Glutamatergic neuron (in vitro differentiated cells): ENCODE measurements at places on chromosomes 11 and 22.

DNA sequence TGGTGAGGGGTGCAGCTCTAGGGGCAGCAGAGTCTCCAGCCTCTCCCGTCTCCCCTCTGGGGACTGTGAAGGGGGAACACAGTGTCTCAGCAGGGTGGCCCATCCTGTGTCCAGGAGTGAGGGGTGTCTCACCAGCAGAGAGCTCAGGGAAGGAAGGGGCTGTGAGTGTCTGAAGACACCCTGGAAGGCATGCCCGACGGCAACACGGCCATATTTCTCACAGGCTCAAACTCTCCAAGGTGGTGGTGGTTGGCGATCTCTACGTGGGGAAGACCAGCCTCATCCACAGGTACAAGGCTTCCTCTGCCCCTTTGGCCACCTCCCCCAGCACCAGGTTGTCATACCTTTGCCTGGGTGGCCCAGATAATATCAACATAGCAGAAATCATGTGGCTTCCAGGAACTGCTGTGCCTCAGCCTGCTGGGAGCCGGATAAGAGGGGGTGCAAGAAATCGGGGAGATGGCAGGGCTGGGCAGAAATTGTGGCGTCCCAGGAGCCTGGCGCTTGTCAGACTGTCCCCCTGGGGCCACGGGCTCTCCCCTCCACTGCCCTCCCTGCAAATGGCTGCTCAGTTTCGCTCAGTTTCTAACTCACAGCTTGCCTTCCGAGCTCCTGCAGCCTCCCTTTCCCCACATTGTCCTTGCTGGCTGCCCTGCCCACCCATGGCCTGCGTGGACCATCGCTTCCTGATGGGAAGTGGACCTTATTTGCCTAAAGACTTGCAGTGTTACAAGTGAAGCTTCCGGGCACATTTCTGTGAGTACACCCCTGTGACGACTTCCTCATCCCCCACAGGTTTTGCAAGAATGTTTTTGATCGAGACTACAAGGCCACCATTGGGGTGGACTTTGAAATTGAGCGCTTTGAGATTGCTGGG, 7.2 kb downstream of the RAB36 start:
- no peak for DNase-seq

GRCh38 chr11:34671946-34672345, 51.1 kb downstream of the EHF start:
- DNase-seq: no peak

DNA sequence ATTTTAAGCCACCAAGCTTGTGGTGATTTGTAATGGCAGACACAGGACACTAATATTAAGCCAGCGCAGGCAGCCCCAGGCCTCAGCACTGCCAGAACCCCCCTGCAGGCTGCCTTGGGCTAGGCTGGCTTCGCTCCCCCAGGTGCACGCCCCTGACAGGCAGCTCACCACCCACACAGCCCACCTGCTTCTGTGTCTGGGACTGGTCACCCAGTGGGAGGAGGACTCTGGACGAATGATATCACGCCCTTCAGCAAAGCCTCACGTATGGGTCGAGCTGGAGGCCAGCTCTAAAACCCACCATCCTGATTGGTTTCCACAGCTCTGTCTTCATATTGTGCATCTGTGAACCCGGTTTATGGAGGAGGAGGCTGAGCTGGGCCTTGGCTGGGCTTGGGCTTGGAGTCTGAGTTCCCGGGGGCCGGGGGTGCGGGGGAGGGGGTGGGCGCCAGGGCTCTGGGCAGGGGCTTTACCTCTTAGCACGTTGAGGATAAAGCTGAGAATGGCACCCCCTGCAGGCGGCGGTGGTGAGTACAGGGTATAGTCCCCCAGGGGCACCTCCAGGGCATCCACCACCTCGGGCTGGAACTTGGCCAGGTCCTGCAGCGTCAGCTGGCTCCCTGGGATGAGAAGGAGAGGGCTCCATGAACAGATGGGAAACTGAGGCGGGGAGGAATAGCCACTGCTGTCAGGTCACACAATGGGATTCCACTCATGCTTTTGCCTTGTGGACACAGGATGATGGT, 13.8 kb downstream of the GGT5 start:
- peak; percentile 55 for DNase-seq

DNA sequence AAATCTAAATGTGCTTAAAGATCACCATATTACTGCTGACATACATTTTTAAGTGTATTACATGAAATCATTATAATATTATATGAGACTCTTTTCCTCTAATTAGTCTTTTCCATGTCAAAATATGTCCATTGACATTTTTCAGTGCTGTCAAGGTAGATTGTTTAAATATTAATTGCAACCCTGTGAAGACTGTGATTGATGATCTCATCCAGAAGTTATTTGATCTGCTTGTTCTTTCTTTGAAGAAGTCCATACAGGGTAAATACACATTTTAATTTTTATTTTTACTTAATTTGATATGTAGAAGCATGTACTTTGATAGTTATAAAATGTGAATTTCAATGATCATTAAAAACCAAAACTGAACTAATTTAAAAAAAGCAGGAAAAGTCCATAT, 38.4 kb downstream of the DYNC2H1 start:
- no peak for DNase-seq

- DNase-seq: no peak
These were observed 76.2 kb downstream of the TSPAN18 start for GRCh38 chr11:44803009-44803408.

- no peak for DNase-seq
These were observed 52.4 kb downstream of the MIAT start for GRCh38 chr22:26709617-26710390.

GRCh38 chr22:23282089-23282501, 101.8 kb downstream of the BCR start:
- no peak for DNase-seq

- DNase-seq: no peak
These were observed 19.3 kb upstream of the MRGPRX2 start for GRCh38 chr11:19079643-19080440.

DNA sequence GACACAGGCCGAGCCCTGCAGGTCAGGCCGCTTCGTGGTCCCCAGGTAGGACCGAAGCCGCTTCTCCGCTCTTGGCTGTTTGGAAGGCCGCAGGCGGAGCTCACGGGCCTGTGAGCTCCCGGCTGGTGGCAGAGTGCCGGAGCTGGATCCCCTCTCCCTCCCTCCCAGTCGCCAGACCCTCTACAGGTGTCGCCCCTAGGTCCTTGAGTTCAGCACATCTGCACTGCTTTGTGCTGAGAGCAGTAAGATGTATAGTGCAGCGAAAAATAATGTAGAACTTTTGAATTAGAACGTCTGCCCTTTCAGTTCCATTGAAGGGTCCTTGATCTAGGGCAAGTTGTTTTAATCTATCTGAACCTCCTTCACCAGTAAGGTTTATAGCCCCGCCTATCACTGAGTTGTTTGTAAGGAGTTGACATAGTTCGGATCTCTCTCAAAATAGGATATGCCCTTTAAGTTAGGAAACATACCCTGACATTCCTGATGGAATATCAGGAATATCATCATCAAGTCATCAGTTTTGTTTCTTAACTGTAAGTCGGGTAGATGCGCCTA, 419 bp downstream of the ANKRD49 start:
- DNase-seq: no peak

GRCh38 chr22:19849835-19850762, 4.6 kb downstream of the GNB1L start:
- DNase-seq: no peak

GRCh38 chr22:17980638-17981051, 43.7 kb downstream of the MICAL3 start:
- DNase-seq: peak; percentile 50

DNA sequence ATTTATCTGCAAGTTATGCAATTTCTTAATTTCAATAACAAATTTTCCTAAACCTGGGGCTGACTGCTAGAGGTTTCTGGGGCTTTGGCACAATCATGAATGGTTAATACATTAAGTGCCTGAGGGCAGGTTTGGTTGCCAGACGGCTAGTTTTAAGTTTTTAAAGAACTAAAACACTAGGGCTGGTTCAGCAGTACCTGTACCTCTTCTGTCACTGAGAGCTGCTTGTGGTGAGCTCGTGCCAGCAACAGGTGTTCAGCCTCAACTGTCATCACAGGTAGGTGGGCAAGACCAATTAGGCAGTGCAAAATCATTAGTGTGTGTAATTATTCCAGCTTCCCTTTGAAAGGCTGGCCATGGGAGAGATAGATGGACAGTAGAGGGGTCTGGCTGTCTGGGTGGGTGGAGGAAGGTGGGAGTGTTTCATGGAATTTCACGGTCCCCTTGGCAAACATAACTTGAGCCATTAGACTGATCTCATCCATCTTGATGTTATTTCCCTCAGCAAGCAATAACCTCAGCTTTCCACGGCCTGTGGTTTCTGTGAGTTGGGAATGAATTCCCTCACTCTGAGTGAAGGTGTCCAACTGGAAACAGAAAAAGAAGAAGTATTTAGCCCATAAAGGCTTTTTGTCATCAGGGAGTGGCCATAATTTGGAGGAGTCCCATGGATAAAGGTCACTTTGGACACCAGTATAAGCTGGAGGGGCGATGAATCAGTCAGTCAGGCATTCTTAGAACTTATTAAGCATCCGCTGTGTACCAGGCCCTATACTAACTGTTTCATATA, 114.8 kb downstream of the SNX19 start:
- DNase-seq: no peak

GRCh38 chr11:96736601-96737000, 346.8 kb downstream of the JRKL start:
- no peak for DNase-seq

DNA sequence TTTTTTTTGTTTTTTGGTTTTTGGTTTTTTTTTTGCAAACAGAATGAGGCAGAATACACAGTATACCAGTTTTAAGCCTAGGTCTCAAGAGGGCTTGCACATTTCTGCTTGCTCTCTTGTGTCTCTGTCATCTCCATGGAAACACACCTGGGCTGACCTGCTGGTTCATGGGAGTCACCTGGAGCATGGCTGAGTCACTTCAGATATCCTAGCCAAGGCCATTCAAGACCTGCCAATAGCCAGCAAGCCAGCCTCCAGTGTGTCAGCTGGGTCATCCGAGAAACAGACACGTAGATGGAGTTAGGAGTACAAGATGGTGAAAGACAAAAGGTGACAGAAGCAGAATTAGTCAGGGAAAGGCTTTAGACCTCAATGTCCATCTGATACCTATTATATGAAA, 124.2 kb upstream of the SEZ6L start:
- DNase-seq: no peak

DNA sequence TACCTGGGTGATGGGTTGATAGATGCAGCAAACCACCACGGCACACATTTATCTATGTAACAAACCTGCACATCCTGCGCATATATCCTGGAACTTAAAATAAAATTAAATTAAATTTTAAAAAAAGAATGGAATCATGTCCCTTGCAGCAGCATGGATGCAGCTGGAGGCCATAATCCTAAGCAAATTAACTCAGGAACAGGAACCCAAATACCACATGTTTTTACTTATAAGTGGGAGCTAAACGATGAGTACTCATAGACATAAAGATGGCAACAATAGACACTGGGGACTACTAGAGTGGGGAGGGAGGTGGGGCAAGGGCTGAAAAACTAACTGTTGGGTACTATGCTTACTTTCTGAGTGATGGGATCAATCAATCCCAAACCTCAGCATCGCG, 40.9 kb downstream of the CWC15 start:
- DNase-seq: no peak

DNA sequence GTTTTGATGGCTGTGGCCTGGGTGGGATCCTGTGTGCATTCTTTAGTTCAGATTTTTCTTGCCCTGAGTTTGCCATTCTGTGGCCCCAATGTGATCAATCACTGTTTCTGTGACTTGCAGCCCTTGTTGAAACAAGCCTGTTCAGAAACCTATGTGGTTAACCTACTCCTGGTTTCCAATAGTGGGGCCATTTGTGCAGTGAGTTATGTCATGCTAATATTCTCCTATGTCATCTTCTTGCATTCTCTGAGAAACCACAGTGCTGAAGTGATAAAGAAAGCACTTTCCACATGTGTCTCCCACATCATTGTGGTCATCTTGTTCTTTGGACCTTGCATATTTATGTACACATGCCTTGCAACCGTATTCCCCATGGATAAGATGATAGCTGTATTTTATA, 620 bp downstream of the OR4C16 start:
- no peak for DNase-seq

- no peak for DNase-seq
These were observed 59.4 kb downstream of the GLYATL1 start for GRCh38 chr11:58998480-58999290.

GRCh38 chr11:58922479-58922878, 16.8 kb upstream of the GLYATL1 start:
- no peak for DNase-seq

GRCh38 chr11:123020968-123021367, 39.3 kb upstream of the BSX start:
- DNase-seq: peak; percentile 39

DNA sequence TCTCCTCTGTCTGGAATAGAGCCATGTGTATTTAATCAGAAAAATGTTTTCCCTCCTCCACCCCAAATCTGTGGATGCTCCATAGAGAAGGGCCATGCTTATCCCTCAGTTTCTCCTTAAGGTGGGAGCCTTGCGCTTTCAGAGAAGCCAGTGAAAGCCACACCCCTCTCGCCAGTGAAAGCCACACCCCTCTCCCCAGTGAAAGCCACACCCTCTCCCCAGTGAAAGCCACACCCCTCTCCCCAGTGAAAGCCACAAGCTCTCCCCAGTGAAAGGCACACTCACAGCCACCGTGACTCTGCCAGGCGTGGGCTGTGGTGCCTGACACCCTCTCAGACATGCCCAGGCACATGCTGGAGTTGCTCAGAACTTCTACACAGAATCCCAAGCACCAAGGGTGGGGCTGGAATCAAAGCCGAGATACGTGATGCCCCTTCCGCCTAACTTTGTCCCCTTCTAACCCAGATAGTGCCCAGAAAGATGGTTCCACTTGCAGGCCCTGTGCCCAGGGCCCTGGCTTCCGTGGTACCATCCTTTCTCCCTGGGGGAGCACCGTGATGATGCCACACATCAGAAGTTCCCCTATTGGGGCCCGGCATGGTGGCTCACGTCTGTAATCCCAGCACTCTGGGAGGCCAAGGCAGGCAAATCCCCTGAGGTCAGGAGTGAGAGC, 16.5 kb upstream of the PRR5 start:
- no peak for DNase-seq

GRCh38 chr11:19027829-19028595, 32.5 kb downstream of the MRGPRX2 start:
- no peak for DNase-seq

DNA sequence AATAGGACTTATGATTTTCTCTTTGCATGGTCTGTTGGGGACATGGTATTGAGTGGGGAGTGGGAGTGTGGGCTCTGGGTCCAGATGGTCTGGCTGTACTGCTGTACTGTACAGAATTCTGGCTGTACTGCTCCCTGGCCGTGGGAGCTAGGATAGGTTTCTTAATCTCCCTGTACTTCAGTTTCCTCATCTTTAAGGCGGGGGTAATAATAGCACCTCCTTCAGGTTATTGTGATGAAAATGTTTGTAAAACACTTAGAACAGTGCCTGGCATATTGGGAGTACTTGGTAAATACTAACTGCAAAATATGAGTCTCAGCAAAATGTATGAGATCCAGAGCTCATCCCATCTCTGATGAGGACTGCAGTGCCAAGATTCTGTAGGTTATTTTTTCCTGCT, 198.6 kb downstream of the KIF18A start:
- DNase-seq: no peak
